ENCODE measurements at places on chromosomes 5 and 9.

DNA sequence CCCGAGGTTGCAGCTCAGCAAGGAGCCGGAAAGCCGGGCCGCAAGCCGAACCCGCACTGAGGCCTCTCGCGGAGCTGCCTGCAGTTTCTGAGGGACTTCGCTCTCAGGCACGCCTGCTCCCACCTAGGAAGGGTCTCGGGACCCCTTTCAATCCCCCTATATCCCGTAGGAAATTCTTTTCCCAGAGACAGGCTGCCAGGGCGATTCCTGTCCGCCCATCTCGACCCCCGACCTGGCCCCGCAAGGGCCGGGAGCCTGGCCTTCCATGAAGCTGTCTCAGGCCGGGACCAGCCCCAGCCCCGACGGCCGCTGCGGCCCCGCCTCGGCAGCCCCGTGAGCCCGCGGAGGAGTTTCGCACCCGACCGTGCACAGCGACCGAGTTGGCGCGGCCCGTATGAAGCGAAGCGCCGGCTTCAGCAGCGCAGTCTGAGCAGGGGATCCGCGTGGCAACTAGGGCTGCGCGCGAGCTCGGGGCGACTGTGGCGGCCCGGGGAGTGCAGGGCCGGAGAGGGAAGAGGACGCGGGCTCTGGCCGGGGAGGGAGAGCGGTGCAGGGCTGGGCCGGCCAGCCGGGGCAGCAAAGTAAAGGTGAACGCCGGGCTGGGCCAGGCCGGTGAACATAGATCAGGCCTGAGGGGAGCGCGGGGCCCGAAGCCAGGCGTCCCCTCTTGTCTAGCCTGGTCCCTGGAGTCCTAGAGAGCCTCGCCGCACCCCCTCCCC is 977 bp upstream of the PRDM12 start:
- no peaks in the 10 kb centered on the region for H3K4me1 ChIP-seq
- H3K4me3 ChIP-seq = peak overlapping the region; percentile 14
- DNase-seq = no peak
- no peaks in the 10 kb centered on the region for H3K36me3 ChIP-seq
- peaks cover 68% of the 10 kb centered on the region for H3K27me3 ChIP-seq

GRCh38 chr9:130001190-130001589 is 41.8 kb downstream of the FNBP1 start:
- no peaks in the 10 kb centered on the region for H3K36me3 ChIP-seq
- no peak for DNase-seq
- no peaks in the 10 kb centered on the region for H3K27me3 ChIP-seq
- H3K27ac ChIP-seq = no peak overlapping the region
- H3K4me3 ChIP-seq = no peak overlapping the region

- peak overlapping the region; percentile 85 for H3K27ac ChIP-seq
- H3K36me3 ChIP-seq = peaks cover 86% of the 10 kb centered on the region
- H3K4me3 ChIP-seq = no peak overlapping the region
- no peaks in the 10 kb centered on the region for H3K27me3 ChIP-seq
- no peak for DNase-seq
These were observed 231.5 kb downstream of the FANCC start for GRCh38 chr9:95085861-95086563.

DNA sequence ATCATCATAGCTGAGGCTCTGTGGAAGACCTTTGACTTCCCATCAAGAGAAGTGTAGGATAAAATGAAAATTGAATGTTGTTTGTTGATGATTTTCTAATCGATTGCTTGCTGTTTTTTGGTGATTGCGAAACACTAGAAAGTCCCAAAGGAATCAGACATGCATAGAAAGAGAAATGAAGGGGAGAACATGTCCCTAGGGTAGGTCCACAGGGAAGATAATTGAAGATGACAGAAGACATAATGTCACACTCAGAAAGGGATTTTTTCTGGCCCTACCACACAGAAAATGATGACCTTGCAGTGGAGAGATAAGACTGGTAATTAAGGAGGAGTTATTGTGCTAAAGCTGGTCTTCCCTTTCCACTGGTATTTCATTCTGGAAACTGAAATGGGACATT is 62.8 kb downstream of the INSYN2B start:
- no peaks in the 10 kb centered on the region for H3K36me3 ChIP-seq
- H3K4me3 ChIP-seq = no peak overlapping the region
- no peaks in the 10 kb centered on the region for H3K27me3 ChIP-seq
- DNase-seq = no peak
- H3K4me1 ChIP-seq = no peaks in the 10 kb centered on the region
- H3K27ac ChIP-seq = no peak overlapping the region

Measured in right atrium auricular region (tissue), 2 donors.